ENCODE measurements at places on chromosomes 2 and 18. TPM values are rescaled to one million over a fixed set of nuclear protein-coding genes. Genes with fewer than 3 reads are reported as not detected.

GRCh38 chr18:3345885-3346284 is 84.0 kb downstream of the MYL12B start:
- no peak for DNase-seq

GRCh38 chr18:61597316-61597715 is 264.1 kb downstream of the CDH20 start:
- no peak for DNase-seq

- DNase-seq: no peak
These were observed 105.9 kb upstream of the CREB1 start for GRCh38 chr2:207423886-207424285.

DNA sequence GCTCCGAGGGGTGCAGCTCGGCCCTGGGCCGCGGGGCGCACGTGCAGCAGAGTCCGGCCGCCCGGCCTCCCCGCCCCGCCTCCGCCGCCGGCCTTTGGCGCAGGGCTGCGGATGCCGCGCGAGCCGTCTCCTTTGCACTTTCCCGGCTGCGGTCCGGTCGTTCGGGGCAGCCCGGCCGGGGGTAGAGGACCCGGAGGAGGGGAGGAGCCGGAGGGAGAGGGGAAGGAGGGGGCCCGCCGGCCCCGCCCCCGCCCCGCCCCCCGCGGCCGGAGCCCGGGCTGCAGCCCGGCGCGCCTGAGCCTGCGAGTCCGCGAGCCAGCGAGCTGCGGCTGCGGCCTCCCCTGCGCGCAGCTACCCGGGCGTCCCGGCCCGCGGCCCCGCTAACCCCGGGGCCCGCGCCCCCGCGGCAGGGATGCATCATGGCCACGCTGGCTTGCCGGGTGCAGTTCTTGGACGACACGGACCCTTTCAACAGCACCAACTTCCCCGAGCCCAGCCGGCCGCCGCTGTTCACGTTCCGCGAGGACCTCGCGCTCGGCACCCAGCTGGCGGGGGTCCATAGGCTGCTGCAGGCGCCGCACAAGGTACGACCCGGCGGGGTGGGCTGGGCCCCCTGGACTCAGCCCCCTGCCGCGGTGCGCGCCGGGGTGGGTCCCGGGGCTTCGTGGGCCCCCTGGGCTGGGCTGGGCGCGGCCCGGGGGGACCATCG is at the start of gene FHOD3:
FHOD3 (plus strand) TSS at position 297 of the 709 bp plus-strand sequence; CDS start at position 420, 123 bp downstream.
- DNase-seq: no peak

DNA sequence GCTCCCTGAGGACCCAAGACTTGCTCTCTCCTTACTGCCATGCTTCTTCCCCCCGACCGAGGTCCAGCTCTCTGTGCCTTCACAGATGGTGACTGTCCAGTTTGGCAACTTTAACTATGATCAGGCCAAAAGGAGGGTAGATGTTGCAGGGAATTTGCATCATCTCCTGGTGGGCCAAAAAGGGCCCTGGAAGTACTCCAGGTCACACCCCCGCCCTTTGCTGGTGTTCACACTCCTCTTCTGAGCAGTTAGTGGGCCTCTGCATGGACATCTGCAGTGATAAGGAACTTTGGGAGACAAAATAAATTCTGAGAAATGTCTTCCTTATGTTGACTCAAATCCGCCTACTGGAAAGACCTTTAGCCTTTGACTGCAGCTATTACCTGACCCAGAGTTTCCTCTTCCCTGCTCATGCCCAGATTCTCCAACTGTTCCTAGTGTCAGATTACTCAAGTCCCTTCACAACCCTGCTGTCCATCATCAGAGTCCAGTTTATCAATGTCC is 234.4 kb downstream of the LOXHD1 start:
- no peak for DNase-seq

DNA sequence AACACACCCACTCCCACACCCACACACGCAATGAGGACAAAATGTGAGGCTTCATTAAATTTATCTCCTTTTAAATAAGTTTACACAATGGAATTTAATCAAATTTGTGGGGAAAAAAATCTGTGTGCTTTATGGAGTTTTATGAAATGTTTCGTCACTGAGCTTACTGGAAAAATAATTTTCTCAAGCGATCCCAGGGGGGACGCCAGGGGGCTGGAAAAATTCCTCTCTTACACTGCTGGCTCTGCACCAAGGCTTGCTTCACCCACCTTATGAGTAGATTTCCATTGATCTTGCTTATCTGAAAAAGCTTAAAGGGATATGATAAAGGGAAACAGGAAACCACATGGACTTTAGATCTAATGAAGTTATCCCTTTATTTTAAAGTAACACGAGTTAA is 95.5 kb downstream of the CABYR start:
- DNase-seq: no peak

DNA sequence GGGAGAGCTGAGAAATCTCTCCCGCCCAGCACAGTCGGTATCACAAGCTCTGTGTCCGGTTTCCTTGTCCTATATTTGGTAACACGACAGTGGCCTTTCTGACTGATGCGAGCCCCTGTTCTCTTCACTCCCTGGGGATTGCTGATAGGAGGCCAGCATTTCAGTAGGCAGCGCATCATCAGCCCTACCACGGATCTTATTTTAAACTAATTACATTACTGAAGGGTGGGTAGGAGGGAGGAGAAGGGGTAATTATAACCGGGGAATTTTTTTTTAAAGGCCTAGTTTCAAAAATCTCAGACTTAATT is 125.6 kb upstream of the LGALSL start:
- DNase-seq: no peak

DNA sequence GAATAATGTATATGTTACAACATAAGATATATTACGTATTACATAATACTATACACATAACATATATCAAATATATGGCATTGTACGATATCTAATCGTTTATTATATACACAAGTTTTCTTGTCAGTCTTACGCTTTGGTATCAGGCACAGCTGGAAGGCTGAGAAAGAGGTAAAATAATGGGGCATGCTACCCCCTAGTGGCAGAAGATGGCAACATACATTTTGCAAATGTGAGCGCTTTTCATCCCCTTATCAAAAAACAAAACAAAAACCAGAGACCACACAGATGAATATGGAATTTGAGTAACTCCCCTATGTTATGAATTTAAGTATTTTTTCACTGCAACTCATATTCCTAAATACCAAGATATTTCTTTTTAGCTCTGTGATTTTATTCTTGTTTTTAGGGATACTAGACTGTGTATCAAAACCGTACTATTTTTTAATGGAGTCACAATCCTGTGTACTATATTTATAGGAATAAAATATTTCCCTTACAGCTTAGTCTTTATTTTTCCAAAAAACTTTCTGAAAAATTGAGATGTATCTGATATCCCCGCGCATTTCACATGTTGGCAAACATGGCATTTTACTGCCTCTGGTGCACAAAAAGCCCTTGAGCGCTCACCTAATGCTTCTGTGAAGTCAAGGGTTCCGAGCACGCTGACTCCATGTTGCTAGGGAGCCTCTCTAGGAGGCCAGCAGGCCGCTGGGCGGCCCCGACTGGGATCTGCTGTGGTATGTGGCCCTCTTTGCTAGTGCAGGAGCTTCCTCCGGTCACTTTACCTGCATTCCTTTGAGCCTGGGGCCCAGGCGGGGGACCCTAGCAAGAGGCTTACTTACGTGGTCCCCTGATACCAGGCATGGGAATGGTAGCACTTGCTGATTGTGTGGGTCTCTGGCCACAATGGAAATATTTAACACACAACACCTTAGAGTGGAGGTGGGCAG is 62.5 kb downstream of the SLC4A3 start:
- DNase-seq: peak; percentile 67

DNA sequence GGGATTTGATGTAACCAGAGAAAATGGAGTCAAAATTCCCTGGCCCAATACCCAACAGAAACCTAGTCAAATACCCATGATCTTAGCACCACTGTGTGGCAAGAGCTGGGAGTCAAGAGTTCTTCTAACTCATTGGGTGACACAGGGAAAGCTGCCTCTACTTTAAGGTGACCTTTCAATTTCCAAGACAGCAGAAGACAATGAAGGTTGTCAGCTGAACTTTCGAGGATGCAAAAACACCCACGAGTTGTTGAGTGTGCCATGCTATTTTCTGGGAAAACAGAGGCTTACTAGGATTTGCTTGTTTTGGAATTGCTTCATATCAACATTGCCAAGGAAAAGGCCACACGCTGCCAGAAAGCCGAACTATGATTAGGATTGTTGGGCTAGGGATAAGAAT is 61.6 kb upstream of the CYRIA start:
- no peak for DNase-seq

DNA sequence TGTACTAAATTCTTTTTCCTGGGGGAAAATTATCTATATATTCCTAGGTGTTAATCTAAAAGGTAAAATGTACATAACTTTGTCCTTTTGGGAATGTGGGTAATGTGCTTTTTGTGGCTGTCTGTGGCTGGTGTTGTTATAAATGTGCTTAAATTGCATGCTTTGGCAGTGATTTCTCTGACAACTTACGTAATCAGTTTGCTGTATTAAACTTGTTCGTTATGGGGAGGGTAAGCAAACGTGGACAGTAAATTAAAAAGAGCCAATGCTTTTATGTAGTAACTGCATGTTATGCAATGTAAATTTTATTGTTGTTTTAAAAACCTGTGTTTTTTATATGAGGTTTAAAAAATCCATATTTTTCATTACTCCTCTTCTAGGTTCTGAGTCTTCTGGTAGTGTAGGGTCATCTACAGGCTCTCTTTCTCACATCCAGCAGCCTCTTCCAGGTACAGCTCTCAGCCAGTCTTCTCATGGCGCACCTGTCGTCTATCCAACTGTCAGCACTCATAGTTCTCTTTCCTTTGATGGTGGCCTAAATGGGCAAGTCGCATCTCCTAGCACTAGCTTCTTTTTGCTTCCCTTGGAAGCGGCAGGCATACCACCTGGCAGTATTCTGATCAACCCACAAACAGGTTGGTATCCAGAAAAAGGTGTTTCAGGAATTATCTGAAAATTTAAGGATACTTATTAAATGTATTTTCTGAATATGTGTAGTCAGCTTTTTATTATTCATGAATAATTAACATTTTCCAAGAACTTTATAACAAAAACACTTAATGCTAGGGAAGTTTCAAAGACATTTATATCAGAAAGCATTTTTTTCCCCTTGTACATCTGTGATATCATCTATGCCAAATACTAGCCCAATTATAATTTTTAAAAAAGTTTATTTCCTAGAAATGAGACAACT is 100.2 kb upstream of the UBXN4 start:
- DNase-seq: no peak

DNA sequence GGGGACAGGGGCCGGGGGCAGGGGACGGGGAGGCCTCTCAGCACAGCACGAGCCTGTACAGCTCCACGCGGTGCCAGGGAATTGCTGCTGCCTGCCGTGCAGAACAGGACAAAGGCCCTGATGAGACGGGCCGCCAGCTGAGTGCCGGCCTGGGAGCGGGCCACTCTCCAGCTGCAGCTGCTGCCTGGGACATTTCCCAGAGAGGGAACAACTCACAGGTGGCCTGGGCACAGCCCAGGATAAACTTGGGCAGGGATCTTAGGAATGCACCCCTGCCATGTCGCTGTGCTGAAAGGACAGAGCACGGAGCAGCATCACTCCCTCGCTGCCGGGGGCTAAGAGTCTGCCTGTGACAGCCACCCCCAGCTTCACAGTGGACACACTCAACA is 38.8 kb downstream of the CENPO start:
- DNase-seq: no peak

- DNase-seq: peak; percentile 37
These were observed 226.0 kb downstream of the FAM210A start for GRCh38 chr18:13500227-13500865.

- DNase-seq: no peak
These were observed 194.7 kb upstream of the HS6ST1 start for GRCh38 chr2:128513116-128513960.

GRCh38 chr2:164896634-164897355 is 55.2 kb upstream of the COBLL1 start:
- DNase-seq: no peak

DNA sequence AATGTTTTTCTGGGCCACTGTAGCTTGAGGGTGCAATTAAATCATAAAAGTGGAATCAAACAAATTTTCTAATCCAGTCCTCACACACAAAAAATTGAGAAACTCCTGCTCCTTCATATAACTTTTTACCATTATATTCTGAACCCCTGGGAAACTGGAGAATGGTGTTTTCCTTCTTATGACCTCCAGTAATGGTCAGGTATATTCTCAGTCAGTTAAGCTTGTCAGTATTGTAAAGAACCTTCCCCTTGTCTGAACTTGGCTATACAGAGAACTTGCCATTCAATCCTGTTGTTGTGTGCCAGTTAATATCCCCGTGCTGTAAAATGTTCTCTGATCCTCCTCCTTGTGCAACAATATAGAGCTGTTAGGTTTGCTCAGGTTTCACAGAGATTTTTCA is 39.5 kb downstream of the ZNF804A start:
- no peak for DNase-seq

- DNase-seq: no peak
These were observed 26.8 kb downstream of the MSH2 start for GRCh38 chr2:47429795-47430194.

DNA sequence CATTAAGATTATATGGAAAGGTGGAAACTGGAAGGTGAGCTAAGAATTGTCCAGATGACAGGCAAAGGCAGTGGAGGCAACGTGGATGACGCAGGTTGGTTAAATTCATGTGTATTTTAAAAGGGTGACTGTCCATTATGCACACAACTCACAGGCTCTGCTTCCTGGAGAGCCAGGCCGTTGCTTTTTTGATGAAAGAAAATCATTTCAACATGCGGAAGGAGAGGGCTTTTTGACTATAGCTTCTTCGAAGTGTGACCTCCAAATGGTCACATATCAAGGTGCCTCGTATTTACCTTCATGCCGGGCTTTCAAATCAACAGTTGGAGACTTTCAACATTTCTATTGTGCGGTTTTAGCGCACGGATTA is 126.7 kb downstream of the MYCN start:
- no peak for DNase-seq

DNA sequence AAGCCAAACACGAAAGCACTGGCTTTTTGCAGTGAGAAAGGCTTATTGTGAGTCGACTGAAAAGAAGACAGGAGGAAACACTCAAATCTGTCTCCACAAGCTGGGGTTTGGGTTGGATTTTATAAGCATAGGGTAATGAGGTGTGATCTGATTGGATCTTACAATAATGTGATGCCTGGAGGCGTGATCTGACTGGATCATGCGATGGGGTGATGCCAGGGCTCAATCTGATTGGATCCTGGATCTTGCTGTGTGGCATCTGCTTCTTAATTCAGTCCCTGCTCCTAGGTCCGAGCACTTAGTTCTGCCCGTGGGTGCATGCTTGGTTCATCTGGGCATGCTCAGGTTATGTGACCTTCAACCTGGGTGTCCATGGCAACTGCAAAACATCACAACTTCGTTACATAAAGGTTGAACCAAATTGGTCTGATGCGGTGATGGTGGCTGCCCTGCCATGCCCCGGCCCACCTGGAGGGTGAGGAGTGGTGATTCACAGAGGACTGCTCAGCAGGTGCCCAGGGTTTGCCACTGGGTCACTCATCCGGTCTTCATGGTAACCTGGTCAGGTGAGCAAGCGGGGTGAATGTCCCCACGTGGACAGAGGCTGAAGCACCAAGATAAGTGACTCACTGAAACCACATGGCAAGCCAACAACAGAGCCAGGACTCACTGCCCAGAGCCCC is 111.0 kb downstream of the KCNF1 start:
- DNase-seq: no peak

GRCh38 chr2:38959938-38960608 is 70.4 kb downstream of the ARHGEF33 start:
- peak; percentile 53 for DNase-seq

Gene SPRED2
- 6.3 TPM for total RNA-seq

Gene THSD7B
- total RNA-seq: not detected

Gene HRH4
- total RNA-seq: 0.39 TPM

Gene LYG2
- total RNA-seq: not detected

Gene RETSAT
- 32.4 TPM for total RNA-seq

All from CD4-positive, CD25-positive, alpha-beta regulatory T cell (primary cell).